Activated T-helper 1 cell treated with anti-CD3 and anti-CD28 coated beads, Interleukin-12 subunit alpha, Interleukin-12 subunit beta, Interleukin-2, Interleukin-4 antibody, amounts not matched to agents 30 ng/mL and 10 ng/mL and 1 ng/mL, durations not matched to agents 14 hours and 24 hours and 36 hours (primary cell): ENCODE measurements at places on chromosomes 6 and 20. TPM values are rescaled to one million over a fixed set of nuclear protein-coding genes. Genes with fewer than 3 reads are reported as not detected.

EMILIN3 gene
- total RNA-seq = 0.65 and 0.69 TPM in 2 replicates

JAG1 gene
- 1.3 and 1.4 TPM in 2 replicates for total RNA-seq

GRCh38 chr6:113442040-113442439, 415.1 kb upstream of the MARCKS start:
- H3K36me3 ChIP-seq = no peaks in the 10 kb centered on the region
- no peak for DNase-seq
- no peaks in the 10 kb centered on the region for H3K27me3 ChIP-seq
- H3K4me3 ChIP-seq = no peak overlapping the region
- no peak overlapping the region for H3K27ac ChIP-seq
- H3K4me1 ChIP-seq = no peaks in the 10 kb centered on the region

PDYN gene
- total RNA-seq = not detected in 2 replicates

DNA sequence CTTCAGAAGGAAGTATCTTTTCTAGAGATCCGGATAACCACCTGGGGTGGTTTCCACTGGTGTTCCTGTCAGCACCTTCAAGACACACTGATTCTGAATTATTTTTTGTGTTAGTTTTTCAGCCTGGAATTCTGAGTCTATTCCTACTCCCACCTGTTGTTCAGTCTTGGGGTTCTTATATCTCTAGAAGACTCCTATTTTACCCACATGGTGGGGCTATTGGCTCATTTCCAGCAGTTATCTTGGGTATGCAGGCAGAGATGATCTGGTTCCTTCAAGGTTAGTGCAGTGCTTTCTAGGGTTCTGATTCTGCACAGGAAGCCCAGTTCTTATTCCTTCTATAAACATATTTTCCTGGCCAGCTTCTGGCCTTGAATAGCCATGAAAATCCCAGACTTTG, 175.6 kb upstream of the PDE7B start:
- no peaks in the 10 kb centered on the region for H3K27me3 ChIP-seq
- peaks cover 49% of the 10 kb centered on the region for H3K4me1 ChIP-seq
- H3K4me3 ChIP-seq = no peak overlapping the region
- peak overlapping the region; percentile 62 for H3K27ac ChIP-seq
- peaks cover 18% of the 10 kb centered on the region for H3K36me3 ChIP-seq

MDFI gene
- total RNA-seq = not detected in 2 replicates

PACRG gene
- total RNA-seq = 0.36 TPM in 1 of 2 replicates, not detected in the other

GRCh38 chr6:167644412-167645132, 182.1 kb upstream of the AFDN start:
- peaks cover 2% of the 10 kb centered on the region for H3K27me3 ChIP-seq
- H3K4me1 ChIP-seq = no peaks in the 10 kb centered on the region
- no peak overlapping the region for H3K4me3 ChIP-seq
- DNase-seq = no peak

FUCA2 gene
- total RNA-seq = 15.7 and 16.3 TPM in 2 replicates

AGPAT4 gene
- total RNA-seq = 7.8 and 8.6 TPM in 2 replicates

ULBP3 gene
- total RNA-seq = 0.56 TPM in 1 of 2 replicates, not detected in the other
